ENCODE measurements at places on chromosomes 7 and 10. TPM values are rescaled to one million over a fixed set of nuclear protein-coding genes. Genes with fewer than 3 reads are reported as not detected.

Gene PON1
- total RNA-seq: not detected

Gene TYW1
- total RNA-seq: 25.1 TPM

Gene HOXA9
- under 0.01 TPM for total RNA-seq

Gene CPN1
- total RNA-seq: not detected

Gene GSTO2
- 2.1 TPM for total RNA-seq

Gene SFTPD
- total RNA-seq: not detected

Gene ASB15
- not detected for total RNA-seq

Gene TMEM178B
- total RNA-seq: under 0.01 TPM

Gene SFTPA1
- total RNA-seq: not detected

Gene PNLIPRP3
- not detected for total RNA-seq

Gene PPIF
- total RNA-seq: 18.7 TPM

Measured in fibroblast of lung (primary cell).